ENCODE measurements at places on chromosomes 7 and 10. TPM values are rescaled to one million over a fixed set of nuclear protein-coding genes. Genes with fewer than 3 reads are reported as not detected.
A peak's percentile ranks its signal among the peaks of the same experiment; 100 is the strongest.

DNA sequence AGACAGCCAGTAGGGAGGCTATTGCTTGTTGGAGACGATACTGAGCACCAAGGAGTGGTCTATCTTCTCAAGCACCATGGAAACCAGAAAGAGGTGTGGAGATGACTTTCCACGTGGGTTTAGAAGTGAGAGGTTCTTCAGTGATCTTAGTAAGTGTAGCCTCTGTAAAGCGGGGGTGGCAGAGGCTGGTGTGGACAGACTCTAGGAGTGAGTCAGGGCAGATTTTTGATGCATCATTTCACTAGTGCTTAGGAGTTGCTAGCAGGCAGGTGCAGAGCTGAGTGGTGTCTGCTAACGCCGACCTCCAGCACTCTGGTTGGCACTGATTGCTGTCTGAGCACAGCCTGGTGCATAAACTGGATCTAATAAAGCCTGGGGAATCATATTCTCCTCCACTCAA lies 78.4 kb upstream of the ADO start:
- H3K4me1 ChIP-seq: peaks cover 3% of the 10 kb centered on the region
- DNase-seq: no peak
- no peaks in the 10 kb centered on the region for H3K36me3 ChIP-seq
- no peaks in the 10 kb centered on the region for H3K27me3 ChIP-seq
- H3K4me3 ChIP-seq: no peak overlapping the region
- no peak overlapping the region for H3K27ac ChIP-seq

GRCh38 chr10:51547941-51548340 lies 151.5 kb downstream of the CSTF2T start:
- no peaks in the 10 kb centered on the region for H3K27me3 ChIP-seq
- DNase-seq: no peak
- H3K4me3 ChIP-seq: no peak overlapping the region
- no peaks in the 10 kb centered on the region for H3K4me1 ChIP-seq
- H3K36me3 ChIP-seq: no peaks in the 10 kb centered on the region

DNA sequence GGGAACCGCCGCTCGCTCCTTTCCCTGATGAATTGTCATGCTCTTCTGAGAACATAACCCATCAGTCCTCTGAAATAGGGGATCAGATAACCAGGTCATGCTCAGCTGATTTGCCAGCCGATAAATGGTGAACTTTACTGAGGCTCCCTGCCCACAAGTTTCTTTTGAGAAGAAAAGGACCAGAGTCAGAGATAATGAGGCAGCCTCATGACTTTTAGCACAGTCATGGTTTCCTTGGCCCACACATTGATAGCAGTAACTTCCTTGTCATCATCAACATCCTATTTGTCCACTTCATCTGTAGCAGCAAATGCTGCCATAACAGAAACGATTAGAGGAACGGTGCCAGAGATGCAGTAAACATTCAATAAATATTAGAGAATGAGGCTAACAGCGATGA lies 509.0 kb downstream of the GATA3 start:
- H3K4me3 ChIP-seq: no peak overlapping the region
- DNase-seq: no peak
- H3K27me3 ChIP-seq: no peaks in the 10 kb centered on the region
- H3K4me1 ChIP-seq: no peaks in the 10 kb centered on the region

GRCh38 chr10:31064348-31064747 lies 32.7 kb upstream of the ZNF438 start:
- H3K4me1 ChIP-seq: no peaks in the 10 kb centered on the region
- DNase-seq: no peak
- H3K36me3 ChIP-seq: no peaks in the 10 kb centered on the region

DNA sequence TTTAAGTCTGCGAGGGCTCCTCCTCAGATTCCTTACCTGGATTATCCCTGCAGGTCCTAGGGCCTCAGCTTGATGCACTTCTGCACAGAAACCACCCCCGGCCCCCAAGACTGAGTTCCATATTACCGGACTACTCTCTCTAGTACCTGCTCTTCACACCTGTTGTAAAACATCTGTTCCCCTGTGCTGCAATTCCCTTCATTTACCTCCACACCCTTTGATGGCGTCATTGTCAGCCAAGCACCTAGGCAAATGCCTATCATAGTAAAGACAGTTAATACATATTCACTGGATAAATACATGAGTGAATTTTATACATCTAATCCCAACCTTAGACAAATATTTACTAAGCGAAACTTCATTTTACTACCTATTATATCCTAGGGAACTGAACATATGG lies 275.5 kb downstream of the PLXDC2 start:
- H3K4me3 ChIP-seq: no peak overlapping the region
- no peaks in the 10 kb centered on the region for H3K4me1 ChIP-seq
- DNase-seq: no peak
- no peaks in the 10 kb centered on the region for H3K36me3 ChIP-seq
- no peak overlapping the region for H3K27ac ChIP-seq

CHAT gene
- not detected for total RNA-seq

DNA sequence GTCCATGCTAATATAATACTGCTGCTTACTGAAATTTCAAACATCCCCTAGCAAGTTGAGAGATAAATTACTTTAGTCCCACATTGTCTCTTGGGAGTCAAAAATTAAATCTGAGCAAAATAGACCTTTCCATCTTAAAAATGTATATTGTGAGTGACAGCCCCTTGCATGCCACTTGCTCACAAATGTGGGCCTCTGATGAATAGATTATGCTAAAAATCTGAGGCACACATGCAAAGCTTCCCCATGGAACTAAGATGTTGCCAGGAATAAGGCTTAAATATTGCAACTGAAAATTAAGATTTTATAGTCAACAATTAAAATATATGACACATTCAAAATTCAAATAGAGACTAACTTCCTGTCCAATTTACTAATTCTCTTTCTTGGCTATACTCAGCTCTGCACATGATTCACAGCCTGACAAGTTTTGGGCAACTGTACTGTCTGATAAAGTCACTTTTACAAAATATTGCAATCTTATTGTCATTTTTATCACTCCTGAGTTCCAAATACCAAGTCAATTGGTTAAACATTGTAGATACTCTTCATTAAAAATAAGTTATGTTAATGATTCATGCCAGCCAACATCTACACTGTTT lies 301.2 kb downstream of the CACNA2D1 start:
- H3K27ac ChIP-seq: no peak overlapping the region
- no peaks in the 10 kb centered on the region for H3K36me3 ChIP-seq
- no peaks in the 10 kb centered on the region for H3K27me3 ChIP-seq

GRCh38 chr10:123890756-123891143 lies 857 bp downstream of the CPXM2 start:
- no peak for DNase-seq
- peaks cover 8% of the 10 kb centered on the region for H3K27me3 ChIP-seq
- no peak overlapping the region for H3K27ac ChIP-seq

GRCh38 chr10:22345301-22346095 lies at the start of gene SPAG6:
SPAG6 (plus strand) TSS chr10:22345496; CDS start chr10:22345612, 116 bp downstream.
- no peaks in the 10 kb centered on the region for H3K36me3 ChIP-seq
- peak within 1 kb of the TSS; percentile 28 for H3K4me3 ChIP-seq
- peaks cover 88% of the 10 kb centered on the region for H3K27me3 ChIP-seq

DNA sequence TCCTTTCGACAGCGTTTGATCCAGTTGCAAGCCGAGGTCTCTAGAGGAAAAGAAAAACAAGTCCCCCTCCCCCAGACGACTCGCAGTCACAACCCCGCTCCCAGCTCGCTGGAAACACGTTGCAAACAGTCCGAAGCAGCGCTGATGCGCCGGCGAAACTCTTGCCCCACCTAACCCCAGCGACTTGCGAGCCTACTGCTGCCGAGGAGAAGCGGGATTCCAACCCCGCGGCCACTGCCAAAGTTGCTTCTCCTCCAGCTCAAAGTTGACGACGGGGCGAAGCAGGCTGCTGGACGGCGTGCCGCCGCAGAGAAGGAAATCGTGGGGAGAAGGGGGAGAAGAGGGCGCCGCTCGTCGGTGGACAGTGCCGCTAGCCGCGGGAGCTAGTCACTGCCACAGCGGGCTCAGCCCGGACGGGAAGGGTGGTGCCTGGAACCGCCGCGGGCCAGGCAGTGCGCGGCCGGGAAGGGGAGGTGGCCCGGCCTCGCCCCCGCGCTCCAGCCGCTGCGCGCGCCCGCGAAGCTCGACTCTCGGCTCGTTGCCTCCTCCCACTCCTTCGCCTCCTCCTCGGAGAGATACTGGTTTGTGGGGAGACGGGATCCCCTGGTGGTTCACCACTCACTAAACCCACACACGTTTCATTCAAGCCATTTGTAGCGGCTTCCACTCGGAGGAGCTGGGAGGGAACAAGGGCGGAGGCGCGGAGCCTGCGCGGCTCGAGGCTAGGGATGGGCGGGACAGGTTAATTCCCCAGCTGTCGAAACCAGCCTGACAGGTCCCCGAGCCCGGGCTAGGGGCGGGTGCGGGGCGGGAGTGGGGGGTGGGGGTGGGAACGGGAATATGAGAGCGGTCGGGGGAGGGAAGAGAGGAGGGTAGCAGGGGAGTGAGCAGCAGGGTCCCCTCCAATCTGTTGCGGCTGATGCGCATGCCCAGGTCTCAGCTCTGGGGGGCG lies at the start of gene GPR37:
Gene GPR37 (minus strand): TSS at position 392 of the 952 bp plus-strand sequence. CDS start 816 bp downstream, outside the sequence.
- H3K27me3 ChIP-seq: peaks cover 41% of the 10 kb centered on the region
- peak; percentile 83 for DNase-seq
- H3K4me1 ChIP-seq: peaks cover 13% of the 10 kb centered on the region
- no peak within 1 kb of the TSS for H3K27ac ChIP-seq
- no peaks in the 10 kb centered on the region for H3K36me3 ChIP-seq

- no peak overlapping the region for H3K4me3 ChIP-seq
- no peak overlapping the region for H3K27ac ChIP-seq
- no peak for DNase-seq
- no peaks in the 10 kb centered on the region for H3K27me3 ChIP-seq
- no peaks in the 10 kb centered on the region for H3K36me3 ChIP-seq
- H3K4me1 ChIP-seq: no peaks in the 10 kb centered on the region
Measured at GRCh38 chr7:137590071-137590755, 246.7 kb upstream of the PTN start.

GRCh38 chr7:42170724-42171123 lies 66.3 kb downstream of the GLI3 start:
- H3K4me1 ChIP-seq: peaks cover 6% of the 10 kb centered on the region
- H3K4me3 ChIP-seq: no peak overlapping the region
- no peaks in the 10 kb centered on the region for H3K36me3 ChIP-seq
- no peak overlapping the region for H3K27ac ChIP-seq

AKR1C1 gene
- total RNA-seq: 42.0 TPM

- H3K36me3 ChIP-seq: no peaks in the 10 kb centered on the region
- H3K4me1 ChIP-seq: peaks cover 9% of the 10 kb centered on the region
- no peaks in the 10 kb centered on the region for H3K27me3 ChIP-seq
- no peak overlapping the region for H3K27ac ChIP-seq
- DNase-seq: no peak
Measured at GRCh38 chr7:66409493-66409892, 204.4 kb downstream of the TPST1 start.

DNA sequence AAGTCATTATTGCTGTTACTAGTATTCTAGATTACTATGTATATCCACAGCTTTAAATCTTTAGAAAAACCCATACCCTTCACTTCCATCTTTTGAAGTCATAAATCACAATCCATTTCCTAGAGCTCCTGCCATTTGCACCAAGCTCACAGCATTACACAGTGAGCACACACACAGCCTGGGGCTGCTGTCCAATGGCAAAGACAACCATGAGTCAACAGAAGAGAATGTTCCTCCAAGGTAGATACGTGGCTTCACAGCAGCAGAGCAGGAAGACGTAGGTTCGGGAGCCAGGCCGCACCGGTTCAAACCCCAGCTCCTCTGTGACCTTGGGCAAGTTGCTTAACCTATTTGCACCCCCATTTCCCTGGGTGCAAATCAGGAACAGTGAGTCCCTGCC lies 234.6 kb downstream of the DIP2C start:
- H3K36me3 ChIP-seq: no peaks in the 10 kb centered on the region
- H3K4me1 ChIP-seq: no peaks in the 10 kb centered on the region
- H3K4me3 ChIP-seq: no peak overlapping the region

DNA sequence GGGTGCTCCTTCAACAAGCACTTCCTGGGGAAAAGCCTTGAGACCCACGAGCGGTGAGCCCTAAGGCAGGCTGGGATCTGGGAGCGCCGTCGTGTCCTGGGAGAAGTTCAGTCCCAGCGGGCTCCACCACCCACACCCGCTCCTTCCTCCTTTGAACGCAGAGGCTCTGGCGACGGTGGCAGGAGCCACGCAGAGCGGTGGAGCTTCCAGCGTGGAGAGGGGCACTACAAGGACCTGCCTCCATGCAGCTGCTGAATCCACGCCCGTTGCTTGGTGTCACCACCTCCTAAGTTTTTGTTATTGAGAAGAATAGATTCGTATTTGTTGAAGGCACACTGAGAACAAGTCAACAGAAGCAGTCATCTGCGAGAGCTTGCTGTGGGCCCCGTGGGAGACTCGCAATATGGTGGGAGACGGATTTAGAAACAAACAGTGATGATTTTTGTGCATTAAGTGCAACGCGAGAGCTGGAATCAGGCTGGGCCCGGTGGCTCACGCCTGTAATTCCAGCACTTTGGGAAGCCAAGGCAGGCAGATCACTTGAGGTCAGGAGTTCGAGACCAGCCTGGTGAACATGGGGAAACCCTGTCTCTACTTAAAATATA lies 60.1 kb upstream of the SDK1 start:
- no peaks in the 10 kb centered on the region for H3K4me1 ChIP-seq
- H3K4me3 ChIP-seq: no peak overlapping the region
- DNase-seq: no peak
- H3K36me3 ChIP-seq: no peaks in the 10 kb centered on the region
- H3K27me3 ChIP-seq: no peaks in the 10 kb centered on the region
- no peak overlapping the region for H3K27ac ChIP-seq

- no peak overlapping the region for H3K4me3 ChIP-seq
- H3K4me1 ChIP-seq: no peaks in the 10 kb centered on the region
- no peak overlapping the region for H3K27ac ChIP-seq
- H3K36me3 ChIP-seq: no peaks in the 10 kb centered on the region
- H3K27me3 ChIP-seq: no peaks in the 10 kb centered on the region
Measured at GRCh38 chr7:142568435-142569097, 180.7 kb upstream of the PRSS1 start.

DNA sequence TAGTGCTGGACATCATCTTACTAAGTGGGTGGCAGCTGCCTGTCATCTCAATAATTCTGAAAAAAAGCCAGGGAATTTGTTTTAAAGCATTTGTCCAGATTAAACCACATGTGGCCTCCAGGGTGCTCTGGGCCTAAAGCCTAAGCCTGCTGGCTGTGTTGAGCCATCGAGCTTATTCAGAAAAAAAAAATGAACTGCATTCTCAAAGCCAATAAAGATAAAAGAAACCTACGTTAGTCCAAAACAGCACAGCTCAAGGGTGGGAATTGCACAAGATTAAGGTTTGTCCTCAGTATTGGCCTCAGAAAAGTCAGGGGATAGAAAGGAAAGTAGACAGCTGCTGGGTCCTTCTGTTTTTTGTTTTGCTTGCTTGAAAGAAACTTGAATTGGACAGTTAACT lies 22.6 kb upstream of the PRTFDC1 start:
- H3K4me1 ChIP-seq: no peaks in the 10 kb centered on the region
- H3K4me3 ChIP-seq: no peak overlapping the region
- no peaks in the 10 kb centered on the region for H3K27me3 ChIP-seq
- no peaks in the 10 kb centered on the region for H3K36me3 ChIP-seq
- H3K27ac ChIP-seq: no peak overlapping the region
- no peak for DNase-seq

DNA sequence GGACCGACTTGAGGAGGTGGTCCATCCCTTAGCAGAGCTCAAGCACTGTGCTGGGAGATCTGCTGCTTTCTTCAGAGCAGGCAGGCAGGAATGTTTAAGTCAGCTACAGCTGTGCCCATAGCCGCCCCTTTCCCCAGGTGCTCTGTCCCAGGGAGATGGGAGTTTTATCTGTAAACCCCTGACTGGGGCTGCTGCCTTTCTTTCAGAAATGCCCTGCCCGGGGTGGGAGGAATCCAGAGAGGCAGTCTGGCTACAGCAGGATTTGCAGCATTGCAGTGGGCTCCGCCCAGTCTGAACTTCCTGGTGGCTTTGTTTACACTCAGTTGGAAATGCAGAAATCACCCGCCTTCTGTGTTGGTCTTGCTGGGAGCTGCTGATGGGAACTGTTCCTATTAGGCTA lies 51.2 kb upstream of the SEMA3A start:
- peaks cover 8% of the 10 kb centered on the region for H3K4me1 ChIP-seq
- no peaks in the 10 kb centered on the region for H3K27me3 ChIP-seq
- no peak overlapping the region for H3K4me3 ChIP-seq
- H3K36me3 ChIP-seq: no peaks in the 10 kb centered on the region
- no peak for DNase-seq
